ENCODE measurements at places on chromosomes 6 and 20. TPM values are rescaled to one million over a fixed set of nuclear protein-coding genes. Genes with fewer than 3 reads are reported as not detected.

DNA sequence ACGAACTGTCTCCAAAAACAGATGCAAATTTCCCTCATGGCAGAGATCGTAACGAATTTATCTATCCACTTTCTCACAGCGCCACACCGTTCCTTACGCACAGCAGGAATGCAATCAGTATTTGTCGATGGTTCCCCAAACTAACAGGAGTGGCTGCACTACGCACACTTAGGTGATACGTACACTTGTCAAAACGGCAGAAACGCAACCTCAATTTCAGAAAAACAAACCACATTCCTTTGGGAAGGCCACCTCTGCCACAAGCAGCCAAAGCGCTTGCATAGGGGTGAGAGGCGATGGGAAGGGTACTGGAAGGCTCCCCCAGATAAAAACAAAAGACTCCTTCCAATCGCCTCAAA lies 638 bp downstream of the MDN1 start:
- DNase-seq = peak; percentile 41

- DNase-seq = no peak
Observed at GRCh38 chr6:2861822-2862164, 20.1 kb upstream of the SERPINB1 start.

- no peak for DNase-seq
Observed at GRCh38 chr6:163883984-163884383, 469.5 kb downstream of the QKI start.

DNA sequence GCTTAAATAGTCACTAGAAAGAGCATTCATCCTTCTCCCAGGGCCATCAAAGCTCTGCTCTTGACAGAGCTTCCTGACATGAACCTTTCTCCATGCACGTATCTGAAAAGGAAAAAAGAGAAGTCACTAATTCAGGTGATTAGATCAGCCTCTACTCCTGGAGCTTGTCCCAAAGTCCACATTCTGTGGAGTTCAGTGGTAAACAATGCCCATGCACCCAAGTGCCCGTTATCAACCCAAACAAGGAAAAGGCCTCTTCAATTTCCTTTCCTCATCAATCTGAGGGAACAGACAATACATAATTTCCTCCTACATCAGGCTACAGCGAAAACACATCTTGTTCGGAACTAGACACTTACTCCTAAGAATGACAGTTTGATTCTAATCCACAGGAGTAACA lies 129.2 kb upstream of the PCSK2 start:
- DNase-seq = no peak

- DNase-seq = no peak
Observed at GRCh38 chr6:154266560-154267099, 90.0 kb downstream of the IPCEF1 start.

CST5 gene
- not detected for total RNA-seq

EEF1E1 gene
- 14.8 TPM for total RNA-seq
